ENCODE measurements at places on chromosomes 1 and 21.

- DNase-seq, result no peak
Observed at GRCh38 chr1:179779645-179780272, 36.7 kb downstream of the FAM163A start.

- no peak for DNase-seq
Observed at GRCh38 chr1:2060535-2060934, 10.3 kb downstream of the PRKCZ start.

- DNase-seq, result no peak
Observed at GRCh38 chr1:192954705-192955265, 104.4 kb downstream of the UCHL5 start.

DNA sequence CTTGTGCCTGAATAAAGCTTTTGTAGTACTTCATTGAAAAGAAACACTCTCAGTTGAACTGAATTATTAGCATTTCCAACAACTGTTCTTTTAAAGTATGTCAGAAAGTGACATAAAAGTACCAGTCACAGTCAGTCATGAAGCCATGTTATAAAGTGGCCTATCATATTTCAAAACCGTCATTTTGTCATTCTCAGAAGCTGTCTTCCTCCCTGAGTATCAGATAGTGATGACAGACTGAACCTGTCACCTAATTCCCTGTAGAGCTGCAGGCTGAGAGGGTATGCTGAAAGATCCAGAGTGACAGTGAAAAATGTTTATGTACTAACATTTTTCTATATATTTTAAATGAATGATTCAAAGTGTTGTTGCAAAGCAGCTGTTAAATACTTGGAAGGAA, 1121.7 kb upstream of the PRMT6 start:
- no peak for DNase-seq

DNA sequence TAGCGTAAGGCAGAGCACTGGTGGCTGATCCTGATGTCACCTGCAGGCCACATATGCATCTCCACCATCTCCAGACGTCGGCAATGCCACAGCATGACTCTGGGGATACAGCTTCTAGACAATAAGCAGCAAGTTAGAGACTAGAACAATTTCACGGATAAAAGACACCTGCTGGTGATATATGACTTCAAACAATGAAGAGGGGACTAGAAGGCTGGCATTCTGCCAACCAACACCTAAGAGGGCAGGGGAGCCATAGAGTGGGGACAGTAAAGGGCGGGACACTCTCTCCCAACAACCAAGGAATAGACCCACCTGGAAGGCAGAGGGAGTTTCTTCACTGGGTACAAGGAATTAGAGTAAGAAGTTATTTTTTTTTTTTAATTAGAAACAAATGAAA, 126.7 kb downstream of the SIM2 start:
- DNase-seq, result no peak

DNA sequence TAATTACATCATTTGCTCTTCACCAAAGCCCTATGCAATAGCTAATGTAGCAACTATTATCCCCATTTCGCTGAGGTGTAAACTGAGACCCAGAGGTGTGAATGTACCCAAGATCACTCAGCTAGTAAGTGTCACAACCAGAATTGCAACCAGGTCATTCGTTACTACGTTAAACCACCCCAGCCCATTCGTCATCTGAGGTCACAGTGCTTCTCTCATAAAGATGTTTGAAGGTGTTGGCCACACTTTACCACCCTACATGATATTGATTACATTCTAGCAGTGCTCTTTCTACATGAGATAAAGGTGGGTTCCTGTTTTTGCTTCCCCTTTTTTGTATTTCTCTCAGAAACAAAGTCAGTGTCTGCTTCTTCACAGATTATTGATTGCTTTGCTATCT, 195.3 kb downstream of the ZBTB18 start:
- DNase-seq, result no peak

GRCh38 chr1:91053630-91054029, 31.8 kb upstream of the ZNF644 start:
- no peak for DNase-seq

DNA sequence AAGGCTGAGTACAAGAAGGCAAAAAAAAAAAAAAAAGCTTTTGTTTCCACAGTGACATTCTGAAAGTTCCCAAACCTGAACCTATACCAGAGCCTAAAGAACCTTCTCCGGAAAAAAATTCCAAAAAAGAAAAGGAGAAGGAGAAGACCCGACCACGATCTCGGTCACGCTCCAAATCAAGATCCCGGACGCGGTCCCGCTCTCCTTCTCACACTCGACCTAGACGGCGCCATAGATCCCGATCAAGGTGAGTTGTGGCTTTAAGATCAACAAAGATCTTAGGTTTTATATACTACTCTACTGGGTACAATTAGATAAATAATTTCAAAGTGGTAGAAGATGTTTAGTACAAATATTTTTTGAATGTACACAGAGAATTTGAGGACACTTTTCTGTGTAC, 9.3 kb downstream of the SRRM1 start:
- no peak for DNase-seq

DNA sequence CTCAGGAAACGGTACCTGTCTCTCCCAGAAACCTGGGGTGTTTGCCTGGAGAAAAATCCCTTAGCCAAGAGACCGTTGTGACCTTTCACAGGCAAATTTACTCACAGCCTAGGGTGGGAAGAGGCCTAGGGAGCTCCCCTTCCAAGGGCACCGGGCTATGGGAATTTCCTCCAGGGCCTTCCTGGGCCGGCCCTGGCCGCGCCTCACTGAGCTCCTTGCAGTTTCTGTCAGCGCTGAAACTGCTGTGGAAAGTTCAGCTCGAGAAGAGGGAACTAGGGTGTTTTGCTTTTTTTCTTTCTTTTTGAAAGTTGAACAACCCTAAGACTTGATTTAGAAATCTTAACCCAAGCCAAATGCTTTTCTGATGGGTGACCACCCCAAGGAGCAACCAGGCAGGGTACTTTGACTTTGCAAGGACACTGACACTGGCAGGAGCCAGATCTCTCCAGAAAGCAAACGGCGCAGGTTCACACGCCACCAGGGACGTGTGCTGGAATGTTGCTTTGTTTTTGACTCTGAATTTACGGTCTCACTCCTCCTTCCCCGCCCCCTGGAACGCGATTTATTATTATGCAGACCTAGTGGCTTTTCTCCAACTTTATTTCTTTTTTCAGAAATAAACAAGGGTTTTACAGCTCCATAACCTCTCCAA, 229.6 kb upstream of the JUN start:
- no peak for DNase-seq

- peak; percentile 4 for DNase-seq
Observed at GRCh38 chr1:84847253-84848250, 45.5 kb downstream of the LPAR3 start.

DNA sequence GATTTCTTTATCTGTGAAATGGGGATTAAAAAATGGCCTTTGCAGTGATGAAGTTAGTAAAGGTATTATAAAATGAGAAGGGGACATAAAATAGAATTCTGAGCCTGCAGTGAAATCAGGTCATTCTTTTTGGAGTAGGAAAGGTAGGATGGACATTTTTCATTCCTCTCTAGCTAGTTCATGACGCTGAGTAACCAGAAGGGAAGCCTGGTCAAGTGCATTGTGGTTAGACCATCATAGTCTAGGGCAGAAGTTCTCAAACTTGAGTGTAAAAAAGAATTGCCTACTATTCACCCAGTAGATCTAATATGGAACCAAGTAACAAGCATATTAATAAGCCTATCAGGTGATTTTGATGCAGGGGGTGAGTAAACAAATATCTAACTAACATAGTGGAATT, 50.8 kb downstream of the TGFB2 start:
- DNase-seq, result no peak

DNA sequence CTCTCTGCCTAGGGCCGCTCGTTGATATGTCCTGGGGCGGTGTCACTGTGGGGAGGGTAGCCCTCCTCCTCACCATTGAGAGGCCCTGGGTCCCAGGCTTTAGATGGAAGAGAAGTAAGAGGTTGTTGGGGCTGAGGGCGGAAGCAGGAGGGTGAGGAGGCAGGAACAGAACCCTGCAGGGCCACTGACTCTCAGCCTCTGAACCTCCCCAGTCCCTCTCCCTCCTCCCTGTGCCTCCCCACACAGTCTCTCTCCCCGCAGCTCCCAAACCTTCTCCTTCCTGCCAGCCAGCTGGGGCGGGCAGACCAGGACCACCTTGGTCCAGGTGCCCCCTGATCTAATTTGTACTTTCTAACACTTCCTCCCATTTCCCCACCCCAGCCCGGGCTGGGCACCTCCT, 14.3 kb upstream of the FAM131C start:
- no peak for DNase-seq

DNA sequence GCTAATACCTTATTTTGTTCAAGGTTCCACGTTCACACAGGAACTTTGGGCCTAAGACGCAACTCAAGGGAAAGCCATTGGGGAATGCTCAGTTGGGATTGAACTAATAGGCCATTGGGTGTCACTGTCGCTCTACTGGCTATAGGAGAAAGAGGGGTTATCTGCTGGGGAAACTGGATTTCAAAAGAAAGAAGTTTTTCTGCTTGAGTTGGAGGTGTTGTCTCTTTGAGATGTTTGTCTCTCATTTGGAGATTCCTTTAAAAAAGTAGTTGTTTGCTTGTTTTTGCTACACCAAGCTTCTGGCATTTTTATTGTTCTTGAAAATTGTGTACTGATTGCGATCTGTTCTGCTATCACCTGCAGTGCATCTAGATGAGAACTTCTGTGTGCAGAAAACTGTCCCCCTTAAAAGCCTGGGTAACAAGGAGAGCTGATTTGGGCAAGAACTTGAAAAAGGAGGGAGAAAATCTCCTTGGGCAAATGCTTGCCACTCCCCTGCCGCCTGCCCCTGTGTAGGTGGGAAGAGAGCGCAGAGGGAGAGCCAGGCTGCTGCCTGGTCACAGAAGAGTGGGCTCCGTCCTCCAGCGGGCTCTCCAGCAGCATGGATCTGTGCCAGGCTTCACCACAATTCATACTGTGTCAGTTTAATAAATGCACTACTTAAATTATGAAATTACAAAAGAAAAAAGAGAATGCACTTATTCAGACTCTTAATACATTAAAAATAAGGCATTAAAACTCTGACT, 39.9 kb downstream of the PEX14 start:
- DNase-seq, result no peak

DNA sequence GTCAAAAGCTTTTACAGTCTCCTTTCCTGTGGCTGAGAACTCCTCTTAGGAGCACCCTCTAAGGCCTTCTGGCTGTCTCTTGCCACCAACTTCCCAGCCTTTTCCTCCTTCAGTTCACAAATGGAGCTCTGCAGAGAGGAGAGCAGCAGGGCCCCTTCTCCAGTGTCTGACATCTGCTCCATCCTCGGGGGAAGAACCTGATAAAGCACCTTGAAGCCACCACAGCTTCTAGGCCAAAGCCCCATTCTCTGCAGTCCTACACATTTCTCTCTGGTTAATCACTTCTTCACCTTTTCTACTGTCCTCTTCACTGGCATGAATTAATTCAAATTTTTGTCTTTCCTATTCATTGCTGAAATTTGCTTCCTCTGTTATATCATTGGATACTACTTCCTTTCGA, 378.1 kb upstream of the POU3F1 start:
- no peak for DNase-seq

GRCh38 chr21:37461479-37461878, 94.9 kb downstream of the DYRK1A start:
- DNase-seq, result no peak

- no peak for DNase-seq
Observed at GRCh38 chr1:21577324-21577723, 68.1 kb downstream of the ALPL start.

DNA sequence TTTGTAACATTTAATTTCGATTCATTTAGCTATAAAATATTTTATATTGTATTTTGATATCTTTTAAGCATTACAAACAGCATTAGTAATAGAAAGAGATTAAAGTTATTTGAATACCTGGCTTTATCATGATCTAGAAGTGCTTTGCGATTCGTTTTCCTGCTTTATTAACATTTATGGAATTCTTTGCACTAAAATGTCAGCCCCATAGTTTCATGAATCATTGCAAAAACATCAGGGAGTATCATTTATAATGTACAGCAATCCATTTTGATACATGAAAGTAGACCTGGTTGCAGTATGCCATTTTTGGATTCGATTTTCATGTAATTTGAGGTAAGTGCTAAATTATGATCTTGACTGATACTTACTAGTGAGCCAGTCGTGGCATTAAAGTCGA, 108.0 kb upstream of the DPYD start:
- no peak for DNase-seq

DNA sequence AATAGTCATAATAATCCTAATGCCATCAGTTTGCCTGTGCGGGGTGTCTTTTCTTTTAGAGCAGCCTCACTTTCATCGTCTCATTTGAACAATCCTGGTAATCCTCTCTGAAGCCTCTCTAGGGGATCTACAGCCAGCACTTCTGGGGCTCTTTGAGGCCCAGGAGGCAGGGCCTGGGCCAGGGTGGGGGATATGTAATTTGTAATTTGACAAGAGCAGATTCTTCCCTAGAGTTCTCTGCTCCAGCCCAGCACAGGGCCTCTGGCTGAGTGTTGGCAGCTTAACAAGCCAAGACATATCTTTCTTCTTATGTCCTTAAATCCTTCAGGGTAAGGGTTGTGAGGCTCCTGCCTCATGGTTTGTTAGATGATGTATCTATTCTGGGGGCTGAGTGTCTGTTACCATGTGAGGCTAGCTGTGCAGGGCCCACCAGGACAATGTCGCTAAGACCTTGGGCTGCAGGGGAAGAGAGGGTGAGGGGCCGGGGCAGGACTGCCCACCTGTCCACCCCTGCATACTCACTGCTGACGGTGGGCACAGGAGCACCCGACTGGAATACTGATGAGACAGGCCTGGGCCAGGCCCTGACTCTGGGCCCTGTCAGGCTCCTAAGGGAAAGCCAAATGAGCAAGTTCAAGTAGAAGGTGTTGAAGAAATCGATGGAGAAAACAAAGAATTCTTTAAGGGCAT, 45.3 kb upstream of the PARP1 start:
- no peak for DNase-seq
